GM23248 (cell line): ENCODE measurements at places on chromosomes 4 and X.

GRCh38 chr4:14700544-14700943 lies 301.7 kb upstream of the CPEB2 start:
- no peak for DNase-seq

DNA sequence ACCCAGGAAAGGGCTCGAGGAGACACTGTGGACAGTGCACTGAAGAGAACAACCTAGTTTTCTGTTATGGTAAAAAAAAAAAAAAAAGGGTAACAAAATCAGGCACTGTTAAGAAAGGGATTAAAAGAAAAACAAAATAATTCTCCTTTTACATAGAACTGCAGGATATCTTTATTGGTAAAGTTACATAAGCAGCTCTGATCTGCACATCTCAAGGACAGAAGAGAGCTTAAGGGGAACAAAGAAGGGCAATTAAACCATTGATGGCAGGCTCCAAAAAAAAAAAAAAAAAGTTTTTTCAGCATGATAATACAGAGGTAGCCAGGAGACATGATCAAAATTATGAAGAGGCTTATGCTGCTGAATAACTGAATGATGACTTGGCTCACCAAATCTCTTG lies 85.0 kb downstream of the HDAC8 start:
- DNase-seq: no peak

DNA sequence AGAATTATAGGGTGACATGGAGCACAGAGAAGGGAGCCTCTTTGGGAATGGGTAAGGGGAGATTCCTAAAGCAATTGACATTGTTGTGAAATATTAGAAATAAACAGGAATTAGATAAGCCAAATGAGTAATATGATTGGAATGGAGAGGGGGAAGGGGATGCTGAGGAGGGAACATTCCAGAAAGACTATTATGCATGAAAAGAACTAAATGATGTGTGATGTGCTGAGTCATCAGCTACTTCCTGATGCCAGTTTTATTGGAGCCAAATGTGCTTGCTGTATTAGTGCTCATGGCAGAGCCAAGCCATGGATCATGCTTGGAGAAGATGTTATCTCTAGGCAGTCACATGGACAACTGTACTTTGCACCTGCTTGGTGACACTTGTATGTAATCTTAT lies 189.0 kb upstream of the HCCS start:
- peak; percentile 84 for DNase-seq

DNA sequence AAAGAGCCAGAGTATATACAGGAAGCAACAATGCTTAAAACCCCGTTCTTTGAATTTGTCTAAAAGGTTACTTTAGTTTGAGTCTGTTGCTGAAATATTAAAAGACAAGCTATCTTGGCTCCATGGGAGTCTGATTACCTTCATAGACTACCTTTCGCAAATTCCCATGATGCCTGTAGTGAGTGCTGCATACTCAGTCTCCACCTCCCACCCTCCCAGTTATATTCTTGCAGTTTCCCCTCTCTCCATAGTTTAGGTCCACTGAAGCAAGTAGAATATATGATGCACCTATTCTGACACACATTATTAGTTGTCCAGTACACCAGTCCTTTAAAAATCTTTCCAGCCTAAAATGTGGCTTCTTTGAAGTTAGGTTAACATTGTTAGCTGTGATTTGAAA lies 2.4 kb downstream of the CNKSR2 start:
- no peak for DNase-seq

DNA sequence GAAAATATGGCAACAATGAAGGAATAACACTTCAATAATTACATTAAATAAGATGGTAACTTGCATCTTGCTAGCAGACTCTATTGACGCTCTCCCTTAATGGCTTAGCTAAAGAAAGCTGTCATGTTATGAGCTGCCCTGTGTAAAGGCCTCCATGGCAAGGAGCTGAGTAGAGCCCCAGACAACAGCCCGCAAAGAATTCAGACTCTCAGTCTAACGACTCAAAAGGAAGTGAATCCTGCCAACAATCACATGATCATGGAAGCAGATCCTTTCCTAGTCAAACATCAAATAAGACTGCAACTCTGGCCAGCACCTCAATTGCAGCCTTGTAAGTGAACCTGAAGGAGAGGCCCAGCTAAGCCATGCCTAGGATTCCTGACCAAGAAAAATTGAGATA lies 157.6 kb downstream of the MAB21L2 start:
- DNase-seq: no peak

GRCh38 chrX:74550295-74550802 lies 64.1 kb downstream of the RLIM start:
- peak; percentile 72 for DNase-seq

- no peak for DNase-seq
These were observed 83.6 kb downstream of the PPP1R2C start for GRCh38 chrX:42694260-42694815.

DNA sequence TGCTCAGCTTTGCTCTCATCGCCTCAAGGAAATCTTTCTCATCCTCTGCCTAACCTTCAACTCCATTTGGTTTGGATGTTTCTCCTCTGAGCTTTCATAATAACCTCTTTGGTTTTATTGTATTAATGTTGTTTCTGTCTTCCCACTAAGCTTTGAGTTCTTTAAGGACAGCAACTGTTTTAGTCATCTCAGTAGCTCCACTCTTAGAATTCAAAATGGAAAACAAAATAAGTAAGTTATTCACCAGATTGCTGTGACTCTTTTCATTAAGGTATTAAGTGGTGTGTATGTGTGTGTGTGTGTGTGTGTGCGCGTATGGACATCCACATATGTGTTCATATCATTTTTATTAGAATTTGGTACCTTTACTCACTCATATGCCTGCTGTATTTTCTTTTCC lies 279.2 kb upstream of the BOD1L1 start:
- peak; percentile 39 for DNase-seq

DNA sequence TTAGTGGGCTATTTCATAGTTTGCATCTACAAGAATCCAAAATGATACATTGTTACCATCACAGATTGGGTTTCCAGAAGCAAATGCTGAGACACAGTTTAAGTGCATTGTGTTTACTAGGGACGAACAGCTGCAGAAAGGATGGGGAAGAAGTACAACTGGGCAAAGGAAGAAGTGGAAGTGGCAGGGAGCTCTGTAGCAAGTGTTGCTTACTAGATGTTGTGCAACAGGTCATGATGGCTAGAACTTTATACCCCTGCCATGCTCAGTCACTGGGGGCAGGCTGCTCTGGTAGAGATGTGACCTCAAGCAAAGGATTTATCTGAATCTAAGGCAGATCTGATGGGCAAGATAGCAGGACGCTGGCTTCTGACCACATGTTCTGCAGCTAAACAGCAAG lies 76.1 kb upstream of the EMCN start:
- DNase-seq: no peak

DNA sequence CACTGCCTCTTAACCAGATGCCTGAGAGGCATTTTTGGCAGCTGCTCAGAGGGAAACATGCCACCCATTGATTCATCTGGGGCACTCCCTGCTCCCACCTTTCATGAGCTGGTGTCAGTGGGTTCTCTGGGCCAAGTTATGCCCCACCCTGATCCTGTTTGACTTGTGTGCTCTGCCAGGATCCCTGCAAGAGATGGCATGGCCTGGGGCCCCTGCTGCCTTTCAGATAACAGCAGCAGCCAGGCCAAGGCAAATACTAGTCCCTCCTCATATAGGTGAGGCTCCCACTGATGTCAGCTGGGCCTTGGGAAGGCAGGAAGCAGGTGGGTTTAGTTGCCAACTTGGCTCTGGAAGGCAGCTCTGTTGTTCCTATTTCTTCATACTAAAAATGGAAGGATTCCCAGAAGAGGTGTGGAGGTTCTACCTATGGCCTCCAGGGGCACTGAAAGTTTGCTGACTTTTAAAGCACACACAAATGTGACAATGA lies 192.9 kb upstream of the RBPJ start:
- DNase-seq: peak; percentile 21

GRCh38 chr4:3013323-3013722 lies 50.0 kb downstream of the GRK4 start:
- DNase-seq: no peak

DNA sequence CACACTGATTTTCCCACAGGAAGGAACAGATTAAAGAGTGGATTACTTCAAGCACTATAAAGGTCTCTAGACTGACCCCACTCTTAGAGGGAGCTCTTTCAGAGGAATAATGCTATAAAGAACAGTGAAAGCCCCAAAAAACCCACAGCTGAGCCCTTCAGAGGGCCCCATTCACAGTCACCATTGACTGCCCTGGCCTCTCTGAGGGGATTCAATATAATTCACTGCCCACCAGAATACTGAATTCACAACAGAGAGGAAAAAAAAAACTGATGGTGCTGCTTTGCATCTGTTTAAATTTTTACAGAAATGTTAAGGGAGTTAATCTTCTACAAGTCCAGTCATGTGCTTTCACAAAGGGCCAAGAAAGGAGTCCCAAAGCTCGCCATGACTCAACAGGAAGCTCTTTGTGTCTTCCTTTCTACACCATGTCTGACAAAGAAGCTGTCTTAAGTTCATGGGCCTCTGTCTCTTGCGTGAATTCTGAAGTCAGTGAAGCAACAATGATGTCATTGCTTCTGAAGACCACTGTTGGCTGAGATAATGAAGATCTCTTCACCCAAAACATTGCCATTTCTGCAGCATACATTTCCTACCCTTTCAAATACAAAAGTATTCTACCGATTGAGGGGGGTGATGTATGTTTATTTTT lies 174.9 kb downstream of the ADAMTS3 start:
- no peak for DNase-seq

DNA sequence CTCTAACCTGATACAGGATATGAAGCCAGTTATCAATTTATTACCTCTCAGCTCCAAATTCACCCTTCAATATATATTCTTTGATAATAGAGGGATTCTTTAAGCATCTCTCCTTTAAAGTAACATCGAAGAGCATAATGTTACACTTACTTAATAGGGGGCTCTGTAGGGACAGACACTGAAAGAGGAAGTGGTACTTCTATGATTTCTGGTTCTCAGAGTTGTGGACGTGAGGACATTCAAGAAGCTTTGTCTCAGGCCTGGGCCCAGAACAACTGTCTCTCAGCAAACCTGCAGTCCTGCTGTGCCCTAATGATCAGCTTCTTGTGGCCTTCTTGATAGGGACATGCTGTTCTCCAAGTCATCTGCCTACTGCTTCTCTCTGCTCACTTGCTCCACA lies 4.2 kb upstream of the ZXDB start:
- no peak for DNase-seq

- no peak for DNase-seq
These were observed 30.9 kb upstream of the SPOCK3 start for GRCh38 chr4:167265231-167265630.

GRCh38 chrX:16834806-16835205 lies 35.4 kb downstream of the RBBP7 start:
- DNase-seq: no peak

- DNase-seq: peak; percentile 52
These were observed 395.5 kb upstream of the BOD1L1 start for GRCh38 chr4:14023036-14023435.

DNA sequence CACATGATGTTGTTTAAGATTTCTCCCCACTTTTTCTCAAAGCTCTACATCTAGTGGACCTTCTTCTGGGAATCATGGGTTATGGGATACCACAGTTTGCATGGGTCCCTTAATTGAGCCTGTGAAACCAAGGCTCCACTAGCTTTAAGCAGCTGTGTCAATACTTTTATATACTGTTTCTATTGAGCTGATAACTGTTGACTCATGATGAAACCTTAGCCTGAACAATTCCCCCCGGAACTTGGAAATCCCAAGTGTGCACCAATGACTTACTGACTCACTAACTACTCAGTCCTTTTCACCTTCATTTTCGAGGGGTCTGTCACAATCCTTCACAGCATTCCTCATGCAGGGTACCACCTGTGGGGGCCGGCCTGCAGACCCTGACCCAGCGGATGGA lies 12.7 kb upstream of the SPIN4 start:
- no peak for DNase-seq

GRCh38 chr4:185106353-185106752 lies 36.7 kb upstream of the SLC25A4 start:
- no peak for DNase-seq

DNA sequence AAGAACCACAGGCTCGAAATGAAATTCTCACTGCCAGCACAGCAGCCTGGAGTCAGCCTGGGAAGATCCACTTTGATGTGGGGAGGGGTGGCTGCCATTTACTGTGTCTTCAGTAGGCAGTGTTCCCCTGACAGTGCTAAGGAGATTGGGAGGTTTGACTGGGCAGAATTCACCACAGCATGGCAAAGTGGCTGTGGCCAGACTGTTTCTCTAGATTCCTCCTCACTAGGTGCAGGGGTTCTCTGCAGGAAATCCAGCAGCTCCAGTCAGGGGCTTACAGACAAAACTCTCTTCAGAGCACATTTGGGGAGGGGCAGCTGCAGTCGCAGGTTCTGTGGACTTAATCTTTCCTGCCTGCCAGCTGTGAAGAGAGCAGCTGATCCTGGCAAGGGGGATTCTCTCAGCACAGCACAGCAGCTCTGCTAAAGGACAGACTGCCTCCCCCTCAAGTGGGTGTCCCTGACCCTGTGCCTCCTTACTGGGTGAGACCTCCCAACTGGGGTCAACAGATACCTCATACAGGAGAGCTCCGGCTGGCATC lies 1174.0 kb downstream of the RAPGEF2 start:
- no peak for DNase-seq

DNA sequence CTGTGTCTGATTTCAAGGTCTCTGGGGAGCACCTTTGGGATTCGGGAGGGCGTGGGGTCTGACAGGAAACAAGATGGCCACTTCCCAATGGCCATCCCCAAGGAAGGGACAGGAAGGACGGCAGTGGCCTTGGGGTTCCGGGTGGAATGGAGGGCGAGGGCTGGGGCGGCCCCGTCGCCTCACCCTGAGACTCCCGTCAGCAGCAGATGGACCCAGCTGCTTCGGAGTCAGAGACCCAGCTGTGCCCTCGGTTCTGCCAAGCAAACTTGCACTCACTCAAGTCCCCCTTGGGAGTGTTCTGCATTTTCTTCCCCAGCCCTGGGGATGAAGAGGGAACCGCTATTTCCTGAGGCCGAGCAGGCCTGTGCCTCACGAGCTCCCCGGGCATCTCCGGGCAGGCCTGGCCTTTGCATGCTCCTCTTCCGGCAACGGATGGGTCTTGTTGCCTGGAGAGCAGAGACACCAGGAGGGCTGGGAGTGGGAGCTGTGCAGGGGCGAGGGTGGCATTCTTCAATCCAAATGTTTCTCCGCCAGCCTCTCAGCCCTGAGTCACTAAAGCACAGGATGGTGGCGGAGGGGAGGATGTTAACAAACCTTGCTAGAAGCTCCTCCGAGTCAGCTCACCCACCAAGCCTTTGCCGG lies 6.8 kb upstream of the DUSP9 start:
- DNase-seq: no peak

DNA sequence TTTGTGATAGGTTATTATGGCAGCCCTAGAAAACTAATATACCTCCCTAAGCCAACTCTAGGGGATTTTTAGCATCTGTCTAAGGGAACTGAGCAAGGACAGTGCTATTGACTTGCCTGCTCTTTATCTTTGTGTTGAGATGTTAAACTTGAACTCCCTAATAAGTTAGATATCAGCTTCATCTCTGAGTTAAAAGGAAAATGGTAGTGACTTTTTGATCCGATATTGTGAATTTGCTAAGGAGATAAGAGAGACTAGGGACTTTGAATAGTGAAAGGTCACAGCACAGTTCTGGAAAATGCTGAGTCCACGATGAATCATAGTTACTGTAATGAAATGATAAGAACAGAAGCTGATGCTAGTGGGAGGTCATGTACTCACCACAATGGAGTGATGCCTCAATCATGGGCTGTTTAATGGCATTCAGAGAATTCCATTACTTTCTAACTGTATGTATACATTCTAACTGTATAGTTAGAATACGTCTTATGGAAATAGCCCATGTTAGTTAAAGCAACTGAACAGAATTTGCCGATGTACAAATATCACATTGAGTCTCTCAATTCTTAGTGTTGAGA lies 147.2 kb downstream of the GLRA3 start:
- DNase-seq: peak; percentile 59

GRCh38 chrX:100673397-100673953 lies 29.5 kb downstream of the SRPX2 start:
- DNase-seq: peak; percentile 74
